ENCODE measurements at places on chromosomes 12 and 14.

DNA sequence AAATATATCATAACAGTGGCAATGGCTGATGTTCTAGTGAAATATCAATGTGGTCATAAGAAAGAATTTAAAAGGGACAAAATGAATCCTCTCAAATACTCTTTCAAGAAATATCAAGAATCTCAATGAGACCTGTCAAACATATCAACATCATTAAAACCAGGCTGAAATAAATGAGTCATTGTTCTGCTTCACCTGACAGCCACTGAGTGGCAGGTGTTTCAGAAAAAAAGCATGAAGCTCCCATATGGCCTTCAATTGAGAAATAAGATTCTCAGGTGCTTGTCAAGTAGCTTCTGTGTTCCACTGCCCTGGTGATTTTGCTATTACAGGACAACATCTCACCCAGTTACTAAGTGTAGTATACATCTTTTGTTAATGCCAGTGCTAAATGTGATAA, 21.5 kb downstream of the ANAPC5 start:
- DNase-seq = no peak

DNA sequence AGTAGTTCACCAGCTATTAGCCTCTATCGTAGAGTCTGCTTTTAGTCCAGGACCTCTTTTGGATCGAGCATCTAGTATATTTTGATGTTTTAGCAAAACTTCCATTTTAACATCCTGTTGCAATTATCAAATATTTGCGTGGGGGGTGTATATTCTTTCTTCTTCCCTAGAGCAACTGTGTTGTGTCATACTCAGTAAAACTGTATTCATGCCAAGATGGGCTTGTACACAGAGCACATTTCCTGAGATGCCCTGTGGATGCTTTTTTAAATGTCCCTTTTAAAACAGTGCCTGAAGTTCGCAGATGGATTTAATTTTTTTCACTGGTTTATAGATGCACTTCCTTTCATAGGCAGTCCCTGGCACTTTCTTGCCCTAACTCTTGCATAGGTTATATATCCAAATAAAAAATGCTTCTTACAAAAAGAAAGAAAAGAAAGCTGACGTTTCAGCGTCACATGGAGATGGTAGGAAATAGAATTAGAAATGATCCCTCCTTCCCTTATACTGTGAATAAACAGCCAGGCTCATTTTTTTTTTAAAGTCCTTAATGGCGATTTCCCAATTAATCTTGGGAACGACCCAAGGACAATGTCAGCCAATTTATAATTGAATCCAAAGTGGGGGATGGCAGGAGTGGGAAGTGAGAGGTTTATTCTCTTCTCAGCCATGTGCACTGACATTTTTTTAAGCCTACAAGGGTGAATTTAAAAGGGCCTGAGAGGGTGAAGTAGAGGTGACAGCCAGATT, 247.0 kb downstream of the SLC41A2 start:
- no peak for DNase-seq

- DNase-seq = no peak
Observed at GRCh38 chr14:103067231-103067954, 10.0 kb upstream of the CDC42BPB start.

- DNase-seq = no peak
Observed at GRCh38 chr14:64891839-64892375, 12.2 kb upstream of the SPTB start.

DNA sequence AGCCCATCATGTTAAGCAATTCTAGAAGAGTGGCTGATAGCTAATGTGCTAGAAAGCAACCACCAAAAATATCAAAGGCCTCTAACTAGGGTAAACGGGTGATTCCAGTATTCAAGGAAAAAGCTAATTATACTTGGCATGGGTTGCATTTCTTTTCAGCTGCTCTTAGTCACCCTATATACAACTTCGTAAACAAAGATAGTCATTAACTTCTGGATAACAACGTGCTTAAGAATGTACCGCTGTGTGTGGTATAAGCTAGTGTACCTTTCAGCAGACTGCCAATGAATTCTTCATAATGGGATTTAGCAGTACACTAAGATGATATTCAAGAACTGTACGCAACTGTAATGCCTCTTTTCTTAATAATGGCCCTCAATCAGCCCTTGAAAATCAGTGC, 42.2 kb upstream of the SLC6A13 start:
- no peak for DNase-seq

DNA sequence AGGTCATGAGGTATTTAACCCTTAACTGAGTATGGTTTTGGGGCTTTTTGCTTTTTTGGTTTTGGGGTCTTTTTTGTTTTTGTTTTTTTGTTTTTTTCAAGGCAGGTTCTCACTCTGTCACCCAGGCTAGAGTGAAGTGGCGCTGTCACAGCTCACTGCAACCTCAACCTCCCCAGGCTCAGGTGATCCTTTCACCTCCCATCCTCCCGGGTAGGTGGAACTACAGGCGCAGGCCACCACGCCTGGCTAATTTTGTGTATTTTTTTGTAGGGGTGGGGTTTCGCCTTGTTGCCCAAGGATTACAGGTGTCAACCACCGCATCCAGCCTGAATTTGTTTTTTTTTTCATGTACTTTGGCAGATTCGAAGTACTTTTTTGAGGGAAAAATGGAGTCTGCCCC, 19.9 kb downstream of the RAP1B start:
- DNase-seq = no peak

DNA sequence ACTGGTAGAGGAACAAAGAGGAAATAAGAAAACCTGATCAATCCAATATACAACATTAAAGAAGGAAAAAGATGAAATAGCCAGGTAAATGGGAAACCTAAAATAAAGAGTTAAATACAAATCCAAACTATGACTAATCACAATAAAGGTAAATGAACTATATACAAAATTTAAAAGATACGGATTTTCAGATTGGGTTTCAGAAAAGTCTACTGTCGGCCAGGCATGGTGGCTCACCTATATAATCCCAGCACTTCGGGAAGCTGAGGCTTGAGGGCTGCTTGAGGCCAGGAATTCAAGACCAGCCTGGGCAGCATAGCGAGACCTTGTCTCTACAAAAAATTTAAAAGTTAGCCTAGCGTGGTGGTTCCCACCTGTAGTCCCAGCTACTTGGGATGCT, 39.9 kb upstream of the CHGA start:
- DNase-seq = no peak

DNA sequence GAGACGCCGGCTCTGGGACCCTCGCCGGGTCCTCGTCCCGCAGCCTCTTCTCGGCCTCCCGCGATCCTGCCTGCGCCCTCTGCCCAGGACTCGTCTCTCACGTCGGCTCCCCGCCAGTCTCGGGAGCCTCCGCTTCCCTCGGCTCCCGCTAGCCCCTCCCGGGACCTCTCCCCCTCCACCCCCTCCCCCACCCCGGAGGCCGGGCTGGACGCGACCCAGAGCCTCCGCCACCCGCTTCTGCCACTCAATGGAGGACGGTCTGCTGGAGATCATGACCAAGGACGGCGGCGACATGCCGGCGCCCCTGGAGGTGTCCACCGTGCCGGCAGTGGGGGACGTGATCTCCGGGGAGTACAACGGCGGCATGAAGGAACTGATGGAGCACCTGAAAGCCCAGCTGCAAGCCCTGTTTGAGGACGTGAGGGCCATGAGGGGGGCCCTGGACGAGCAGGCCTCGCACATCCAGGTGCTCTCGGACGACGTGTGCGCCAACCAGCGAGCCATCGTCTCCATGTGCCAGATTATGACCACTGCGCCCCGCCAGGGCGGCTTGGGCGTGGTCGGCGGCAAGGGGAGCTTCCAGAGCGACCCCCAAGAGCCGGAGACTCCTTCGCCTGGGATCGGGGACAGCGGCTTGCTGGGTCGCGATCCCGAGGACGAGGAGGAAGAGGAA, 568 bp downstream of the CCDC184 start:
- DNase-seq = no peak

DNA sequence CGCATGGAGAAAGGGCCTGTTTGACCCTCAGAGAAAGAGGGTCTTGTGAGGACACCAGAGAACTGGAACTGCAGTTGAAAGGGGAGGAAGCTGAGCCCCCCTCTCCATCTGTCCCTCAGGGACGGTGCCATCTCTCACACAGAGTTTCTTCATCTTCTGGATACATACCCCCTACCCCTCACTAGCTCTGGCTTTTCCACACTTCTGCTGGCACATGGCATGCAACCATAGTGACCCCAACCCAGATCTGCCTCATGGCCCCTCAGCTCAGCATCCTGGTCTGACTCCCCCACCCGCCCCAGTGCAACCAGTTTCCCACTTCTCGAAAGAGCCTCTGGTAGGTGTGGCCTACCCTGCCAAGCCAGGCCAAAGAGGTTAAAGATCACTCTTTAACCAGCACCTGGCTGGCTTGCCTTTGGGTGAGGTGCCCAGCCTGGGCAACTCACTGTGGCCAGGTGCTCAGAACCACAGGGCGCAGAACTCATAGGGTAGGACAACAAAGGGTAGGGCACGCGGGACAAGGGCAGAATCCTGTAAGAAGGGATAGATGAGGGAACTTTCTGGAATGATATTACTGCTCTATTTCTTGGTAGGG, 25.8 kb downstream of the GALNT16 start:
- no peak for DNase-seq

DNA sequence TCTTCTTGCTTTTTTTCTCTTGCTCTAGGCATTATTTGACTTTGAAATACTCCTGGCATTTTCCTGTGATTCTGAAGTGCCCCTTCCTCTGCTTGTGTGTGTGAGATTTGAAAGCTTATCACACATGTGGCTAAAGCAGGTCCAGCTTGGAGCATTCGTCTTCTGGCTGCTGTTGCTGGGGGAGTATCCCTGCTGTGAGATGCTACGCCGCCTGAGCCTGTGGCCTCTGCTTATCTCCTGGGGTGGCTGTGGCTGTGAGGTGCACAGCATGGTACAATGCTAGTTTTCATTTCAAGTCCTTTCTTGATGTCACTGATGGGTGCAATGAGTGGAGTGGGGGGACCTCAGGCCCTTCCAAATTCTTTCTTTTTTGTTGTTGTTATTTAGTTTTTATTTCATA, 371.8 kb downstream of the ZFP36L1 start:
- no peak for DNase-seq

- no peak for DNase-seq
Observed at GRCh38 chr12:52891044-52891443, 13.8 kb downstream of the KRT8 start.

DNA sequence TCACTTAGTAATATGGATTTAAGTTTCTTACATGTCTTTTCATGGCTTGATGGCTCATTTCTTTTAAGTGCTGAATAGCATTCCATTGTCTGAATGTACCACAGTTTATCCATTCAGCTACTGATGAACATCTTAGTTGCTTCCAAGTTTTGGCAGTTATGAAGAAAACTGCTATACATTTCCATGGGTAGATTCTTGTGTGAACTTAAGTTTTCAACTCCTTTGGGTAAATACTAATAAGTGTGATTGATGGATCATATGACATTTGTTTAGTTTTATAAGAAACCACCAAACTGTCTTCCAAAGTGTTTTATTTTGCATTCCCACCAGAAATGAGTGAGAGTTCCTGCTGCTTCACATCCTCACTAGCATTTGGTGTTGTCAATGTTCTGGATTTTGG, 119.2 kb downstream of the NAV3 start:
- no peak for DNase-seq

GRCh38 chr12:113796852-113797534, 169.1 kb downstream of the RBM19 start:
- no peak for DNase-seq

GRCh38 chr14:64841121-64841651, 38.5 kb downstream of the SPTB start:
- DNase-seq = no peak

DNA sequence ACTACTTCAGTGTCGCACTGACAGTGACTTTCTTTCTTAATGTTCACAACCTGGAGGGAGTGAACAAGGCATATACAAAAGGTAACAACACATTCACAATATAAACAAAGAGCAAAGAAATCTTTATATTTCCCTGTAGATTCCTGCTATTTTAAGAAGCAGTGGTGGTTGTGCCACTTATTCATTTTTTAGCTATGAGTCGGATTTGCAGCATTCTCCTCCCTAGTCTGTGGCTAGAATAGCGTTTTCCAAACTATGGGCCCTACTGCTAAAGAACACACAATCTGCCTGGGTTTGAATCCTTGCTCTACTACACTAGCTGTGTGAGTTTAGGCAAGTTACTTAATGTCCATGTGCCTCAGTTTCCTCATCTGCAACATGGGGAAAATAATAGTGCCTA, 18.6 kb upstream of the MDM1 start:
- DNase-seq = no peak

GRCh38 chr12:31119803-31120211, 46.1 kb downstream of the DDX11 start:
- no peak for DNase-seq

DNA sequence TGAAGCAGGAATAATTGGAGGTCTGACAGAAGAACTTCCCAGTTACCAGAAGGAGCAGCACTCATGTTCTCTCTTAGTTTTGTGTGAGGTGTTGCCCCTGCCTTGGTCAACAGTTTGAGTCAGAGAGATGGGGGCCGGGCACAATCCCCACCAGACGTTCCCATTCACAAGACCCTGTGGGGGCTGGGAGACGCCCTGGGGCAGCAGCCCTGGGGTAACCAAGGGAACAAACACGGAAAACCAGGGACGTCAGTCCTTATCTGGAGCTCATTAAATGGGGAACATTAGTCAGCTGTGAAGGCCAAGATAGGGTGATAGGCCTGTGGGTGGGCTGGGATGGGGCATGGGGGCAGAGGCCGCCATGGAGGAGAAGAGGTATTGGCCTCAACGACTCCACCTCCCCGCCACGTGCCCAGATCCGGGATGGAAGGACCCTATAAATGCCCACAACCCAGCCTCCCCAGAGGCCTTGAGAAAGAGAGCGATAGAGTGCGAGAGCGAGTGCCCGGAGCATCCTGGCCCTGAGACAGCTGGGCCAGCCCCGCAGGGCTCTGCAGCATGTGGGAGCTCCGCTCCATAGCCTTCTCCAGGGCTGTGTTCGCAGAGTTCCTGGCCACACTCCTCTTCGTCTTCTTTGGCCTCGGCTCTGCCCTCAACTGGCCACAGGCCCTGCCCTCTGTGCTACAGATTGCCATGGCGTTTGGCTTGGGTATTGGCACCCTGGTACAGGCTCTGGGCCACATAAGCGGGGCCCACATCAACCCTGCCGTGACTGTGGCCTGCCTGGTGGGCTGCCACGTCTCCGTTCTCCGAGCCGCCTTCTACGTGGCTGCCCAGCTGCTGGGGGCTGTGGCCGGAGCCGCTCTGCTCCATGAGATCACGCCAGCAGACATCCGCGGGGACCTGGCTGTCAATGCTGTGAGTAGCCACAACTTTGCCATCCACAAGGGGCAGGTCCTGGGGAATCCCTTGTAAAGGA, at the start of gene AQP2:
TSS of gene AQP2 (plus strand) at position 465 of the 979 bp plus-strand sequence. CDS start at position 559, 94 bp downstream.
- peak; percentile 26 for DNase-seq

GRCh38 chr12:64090047-64090446, 132.0 kb downstream of the KICS2 start:
- DNase-seq = no peak

GRCh38 chr14:99730876-99731546, 46.9 kb downstream of the CYP46A1 start:
- DNase-seq = no peak

DNA sequence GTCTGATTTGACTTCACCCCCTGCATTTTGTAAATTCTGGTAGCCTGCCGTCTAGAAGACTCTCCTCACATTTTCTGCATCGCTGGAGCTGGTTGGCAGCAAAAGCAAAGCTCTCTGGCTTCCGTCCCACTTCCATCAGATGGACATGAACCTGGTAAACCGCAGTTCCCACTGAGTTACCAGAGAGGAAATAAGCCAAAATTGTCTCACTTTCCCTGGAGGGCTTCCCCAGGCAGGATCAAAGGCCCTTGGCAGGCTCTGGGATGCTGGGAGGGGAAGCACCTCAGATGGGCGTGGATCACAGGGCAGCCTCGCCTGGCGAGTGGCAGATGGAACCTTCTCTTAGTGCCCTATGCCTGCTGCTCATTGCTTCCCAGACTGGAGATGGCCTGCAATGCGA, 243.5 kb downstream of the TMEM132C start:
- no peak for DNase-seq

Measured in left lung (tissue), 14 donors.